ENCODE measurements at places on chromosomes 11 and 22. TPM values are rescaled to one million over a fixed set of nuclear protein-coding genes. Genes with fewer than 3 reads are reported as not detected.

Gene P2RY2
- total RNA-seq, result 0.28 TPM

Gene TUBA8
- 0.58 TPM for total RNA-seq

Gene GAS2
- total RNA-seq, result 3.4 TPM

Gene UPB1
- total RNA-seq, result 0.38 TPM

Gene ENTHD1
- under 0.01 TPM for total RNA-seq

Gene FIBIN
- total RNA-seq, result 2.3 TPM

Gene OR51F1
- not detected for total RNA-seq

All from regular cardiac myocyte (primary cell).